ENCODE measurements at places on chromosomes 3 and 15. TPM values are rescaled to one million over a fixed set of nuclear protein-coding genes. Genes with fewer than 3 reads are reported as not detected.
A peak's percentile ranks its signal among the peaks of the same experiment; 100 is the strongest.

DNA sequence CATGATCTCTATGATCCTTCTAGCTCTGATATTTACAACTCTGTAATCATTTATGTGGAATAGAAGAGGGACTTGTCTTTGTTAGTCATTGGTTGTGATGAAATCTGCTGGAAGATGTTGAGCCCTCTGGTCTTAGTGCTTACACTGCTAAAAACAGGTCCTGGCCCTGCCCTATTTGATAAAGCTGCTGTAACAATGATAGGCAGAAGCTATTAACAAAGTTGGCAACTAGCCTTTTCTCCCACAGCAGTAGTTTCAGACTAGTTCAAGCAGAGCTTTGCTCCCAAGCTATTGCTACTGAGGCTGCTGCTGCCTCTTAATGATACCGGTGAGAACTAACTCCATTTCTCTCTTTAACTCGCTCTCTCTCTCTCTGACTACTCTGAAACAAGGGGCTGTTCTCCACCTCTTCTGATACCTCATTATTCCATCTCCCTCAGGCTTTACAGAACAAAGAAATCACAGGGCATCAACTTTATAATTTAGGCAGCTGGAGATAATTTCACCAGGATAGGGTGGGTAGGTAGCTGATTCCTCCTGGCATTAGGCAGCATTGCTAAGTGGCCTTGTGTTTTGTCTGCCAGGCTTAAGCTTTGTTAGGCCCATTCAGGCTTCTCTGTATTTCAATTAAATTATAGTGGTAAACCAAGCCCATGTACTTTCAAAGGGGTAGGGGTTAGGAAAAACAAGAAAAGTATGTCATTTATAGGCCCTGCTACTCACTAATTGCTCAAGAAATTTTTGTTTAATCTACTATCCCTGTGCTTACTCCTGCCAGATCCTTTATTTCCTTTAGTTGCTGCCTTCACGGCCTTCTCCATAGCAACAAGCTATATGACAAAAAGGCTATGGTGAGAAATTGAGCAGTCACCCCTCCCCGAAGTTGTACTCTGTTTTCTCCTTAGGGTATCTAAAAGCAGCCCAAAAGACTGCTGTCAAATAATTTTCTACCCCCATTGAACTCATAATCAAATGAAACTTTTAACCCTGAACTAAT, 139.6 kb downstream of the RBPMS2 start:
- no peaks in the 10 kb centered on the region for H3K27me3 ChIP-seq
- H3K27ac ChIP-seq: no peak overlapping the region
- peak; percentile 27 for DNase-seq

DNA sequence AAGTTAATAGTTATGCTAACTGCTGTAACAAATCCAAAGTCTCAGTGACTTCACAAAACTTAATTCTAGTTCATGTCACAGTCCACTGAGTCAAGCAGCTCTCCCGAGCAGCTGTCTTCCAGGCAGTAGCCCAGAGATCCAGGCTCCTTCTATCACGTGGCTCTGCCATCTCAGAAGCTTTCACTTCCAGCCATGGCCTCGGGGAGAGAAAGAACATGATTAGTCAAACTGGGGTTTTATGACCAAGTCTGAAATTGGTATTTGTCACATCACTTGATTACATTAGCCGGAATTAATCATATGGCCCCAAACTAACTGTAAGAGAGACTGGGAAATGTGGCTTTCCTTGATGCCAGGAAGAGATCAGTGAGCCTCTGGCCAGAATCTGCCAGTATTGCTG, 70.2 kb upstream of the DGKG start:
- H3K27me3 ChIP-seq: no peaks in the 10 kb centered on the region
- peaks cover 10% of the 10 kb centered on the region for H3K4me1 ChIP-seq
- H3K36me3 ChIP-seq: no peaks in the 10 kb centered on the region
- no peak overlapping the region for H3K27ac ChIP-seq
- DNase-seq: no peak

GRCh38 chr15:90599116-90599515, 69.4 kb downstream of the CRTC3 start:
- no peak overlapping the region for H3K4me3 ChIP-seq
- no peaks in the 10 kb centered on the region for H3K36me3 ChIP-seq
- H3K27me3 ChIP-seq: no peaks in the 10 kb centered on the region

DNA sequence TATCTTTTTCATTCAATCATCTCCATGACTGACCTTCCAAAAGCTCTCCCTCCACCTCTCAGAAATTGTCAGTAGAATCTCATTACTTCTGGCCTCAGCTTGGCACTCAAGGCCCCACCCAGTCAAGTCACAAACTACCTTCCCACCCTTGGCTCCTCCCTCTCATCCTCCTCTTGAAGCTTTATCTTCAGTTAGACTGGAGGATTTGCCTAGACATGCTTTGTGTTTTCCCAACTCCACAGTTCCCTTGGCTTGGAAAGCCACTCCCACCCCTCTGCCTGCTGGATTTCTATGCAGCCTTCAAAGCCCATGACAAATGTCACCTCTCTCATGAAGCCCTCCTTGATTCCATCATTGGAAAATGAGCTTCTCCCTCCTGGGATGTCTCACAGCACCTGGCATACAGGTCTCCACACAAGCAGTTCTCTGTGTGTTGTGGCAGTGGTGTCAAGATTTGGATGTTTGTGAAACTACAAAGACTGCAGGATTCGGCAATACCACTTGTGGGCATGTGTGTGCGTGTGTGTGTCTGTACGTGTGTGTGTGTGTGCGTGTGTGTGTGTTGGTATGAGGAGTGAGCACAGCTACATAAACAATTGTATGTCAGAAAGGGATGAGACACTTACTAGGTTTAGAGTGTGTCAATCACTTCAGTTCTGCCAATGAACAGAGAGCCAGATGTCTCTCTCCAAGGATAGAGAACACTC, 45.3 kb upstream of the VPS8 start:
- no peaks in the 10 kb centered on the region for H3K36me3 ChIP-seq
- peaks cover 21% of the 10 kb centered on the region for H3K27me3 ChIP-seq
- no peak overlapping the region for H3K4me3 ChIP-seq
- H3K4me1 ChIP-seq: no peaks in the 10 kb centered on the region
- no peak overlapping the region for H3K27ac ChIP-seq
- no peak for DNase-seq

Gene CCK
- total RNA-seq: not detected

Gene DHX30
- total RNA-seq: 43.6 TPM

Gene HDC
- total RNA-seq: 0.66 TPM
